Activated naive CD8-positive, alpha-beta T cell treated with anti-CD3 and anti-CD28 coated beads, Interleukin-2, amount 10 ng/mL, durations not matched to agents 7 days and 5 days (primary cell): ENCODE measurements at places on chromosomes 4 and X. TPM values are rescaled to one million over a fixed set of nuclear protein-coding genes. Genes with fewer than 3 reads are reported as not detected.
A peak's percentile ranks its signal among the peaks of the same experiment; 100 is the strongest.

- no peaks in the 10 kb centered on the region for H3K27me3 ChIP-seq
- no peak overlapping the region for H3K4me3 ChIP-seq
- peaks cover 5% of the 10 kb centered on the region for H3K36me3 ChIP-seq
- H3K4me1 ChIP-seq = peaks cover 2% of the 10 kb centered on the region
These were observed 96.2 kb downstream of the RELL1 start for GRCh38 chr4:37590016-37590415.

GRCh38 chr4:161252520-161253141, 911.2 kb downstream of the FSTL5 start:
- H3K4me1 ChIP-seq = no peaks in the 10 kb centered on the region
- DNase-seq = no peak
- no peaks in the 10 kb centered on the region for H3K27me3 ChIP-seq
- no peaks in the 10 kb centered on the region for H3K36me3 ChIP-seq
- H3K27ac ChIP-seq = no peak overlapping the region

- no peak overlapping the region for H3K27ac ChIP-seq
- no peak for DNase-seq
- no peaks in the 10 kb centered on the region for H3K27me3 ChIP-seq
- H3K4me1 ChIP-seq = no peaks in the 10 kb centered on the region
- no peaks in the 10 kb centered on the region for H3K36me3 ChIP-seq
These were observed 307.9 kb upstream of the F9 start for GRCh38 chrX:139222511-139223200.

Gene SSX4
- total RNA-seq = not detected

DNA sequence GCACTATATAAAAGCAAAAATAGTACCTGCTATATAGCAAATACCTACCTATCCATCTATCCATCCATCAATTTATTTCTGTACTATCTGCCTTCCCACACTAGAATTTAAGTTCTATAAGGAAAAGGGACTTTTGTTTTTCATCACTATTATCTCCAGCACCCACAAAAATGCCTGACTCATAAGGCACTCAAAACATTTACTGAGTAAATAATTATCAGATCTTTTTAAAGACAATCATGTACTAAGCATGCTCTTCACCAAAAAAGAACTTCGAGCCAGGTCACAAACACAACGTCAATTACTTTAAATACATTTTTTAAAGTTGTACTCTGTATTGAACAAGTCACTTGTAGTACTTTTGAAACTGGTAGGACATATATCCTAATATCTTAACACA, 119.9 kb downstream of the FBXW7 start:
- peaks cover 9% of the 10 kb centered on the region for H3K36me3 ChIP-seq
- H3K4me1 ChIP-seq = peaks cover 12% of the 10 kb centered on the region
- no peak overlapping the region for H3K4me3 ChIP-seq
- DNase-seq = no peak
- no peak overlapping the region for H3K27ac ChIP-seq
- H3K27me3 ChIP-seq = no peaks in the 10 kb centered on the region

Gene PROM1
- total RNA-seq = not detected

DNA sequence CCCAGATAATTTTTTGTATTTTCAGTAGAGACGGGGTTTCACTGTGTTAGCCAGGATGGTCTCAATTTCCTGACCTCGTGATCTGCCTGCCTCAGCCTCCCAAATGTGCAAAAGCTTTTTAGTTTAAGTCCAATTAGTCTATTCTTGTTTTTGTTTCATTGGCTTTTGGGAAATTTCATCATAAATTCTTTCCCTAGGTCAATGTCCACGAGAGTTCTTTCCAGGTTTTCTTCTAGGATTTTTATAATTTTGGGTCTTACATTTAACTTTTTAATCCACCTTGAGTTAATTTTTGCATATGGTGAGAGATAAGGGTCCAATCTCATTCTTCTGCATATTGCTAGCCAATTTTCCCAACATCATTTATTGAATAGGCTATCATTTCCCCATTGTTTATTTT, 36.3 kb upstream of the PDLIM5 start:
- no peaks in the 10 kb centered on the region for H3K4me1 ChIP-seq
- no peak overlapping the region for H3K27ac ChIP-seq
- peaks cover 18% of the 10 kb centered on the region for H3K27me3 ChIP-seq
- no peak for DNase-seq
- no peak overlapping the region for H3K4me3 ChIP-seq
- H3K36me3 ChIP-seq = no peaks in the 10 kb centered on the region

DNA sequence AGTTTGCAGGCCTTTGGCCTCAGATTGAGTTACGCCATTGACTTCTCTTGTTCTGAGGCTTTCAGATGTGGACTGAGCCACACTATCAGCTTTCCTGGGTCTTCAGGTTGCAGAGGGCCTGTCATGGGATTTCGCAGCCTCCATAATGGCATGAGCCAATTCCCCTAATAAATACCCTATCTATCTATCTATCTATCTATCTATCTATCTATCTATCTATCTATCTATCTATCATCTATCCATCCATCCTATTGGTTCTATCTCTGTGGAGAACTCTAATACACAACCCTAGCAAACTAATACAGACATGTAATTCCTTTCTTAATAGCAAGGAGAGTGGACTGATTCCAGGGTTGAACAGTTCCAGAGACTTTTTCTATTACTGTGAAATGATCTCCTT, 9.5 kb upstream of the STIM2 start:
- H3K4me3 ChIP-seq = no peak overlapping the region
- peaks cover 3% of the 10 kb centered on the region for H3K4me1 ChIP-seq
- H3K27me3 ChIP-seq = peaks cover 5% of the 10 kb centered on the region
- no peaks in the 10 kb centered on the region for H3K36me3 ChIP-seq
- no peak overlapping the region for H3K27ac ChIP-seq

Gene HNRNPH2
- total RNA-seq = 41.1 TPM

GRCh38 chrX:133609166-133609565, 193.9 kb upstream of the GPC4 start:
- H3K4me3 ChIP-seq = no peak overlapping the region
- H3K36me3 ChIP-seq = no peaks in the 10 kb centered on the region
- no peaks in the 10 kb centered on the region for H3K27me3 ChIP-seq
- DNase-seq = no peak
- no peaks in the 10 kb centered on the region for H3K4me1 ChIP-seq

Gene FGA
- not detected for total RNA-seq

Gene DKK2
- total RNA-seq = not detected

Gene TEX13D
- total RNA-seq = not detected

- H3K27me3 ChIP-seq = peaks cover 8% of the 10 kb centered on the region
- no peaks in the 10 kb centered on the region for H3K36me3 ChIP-seq
- DNase-seq = no peak
- no peak overlapping the region for H3K4me3 ChIP-seq
- H3K4me1 ChIP-seq = no peaks in the 10 kb centered on the region
These were observed 14.5 kb downstream of the CRMP1 start for GRCh38 chr4:5878359-5878758.

Gene DCAF4L1
- total RNA-seq = 0.22 TPM

- no peak for DNase-seq
- peaks cover 10% of the 10 kb centered on the region for H3K4me1 ChIP-seq
- H3K27ac ChIP-seq = peak overlapping the region; percentile 92
- H3K36me3 ChIP-seq = no peaks in the 10 kb centered on the region
These were observed 180.4 kb downstream of the AFAP1 start for GRCh38 chr4:7759216-7759615.

DNA sequence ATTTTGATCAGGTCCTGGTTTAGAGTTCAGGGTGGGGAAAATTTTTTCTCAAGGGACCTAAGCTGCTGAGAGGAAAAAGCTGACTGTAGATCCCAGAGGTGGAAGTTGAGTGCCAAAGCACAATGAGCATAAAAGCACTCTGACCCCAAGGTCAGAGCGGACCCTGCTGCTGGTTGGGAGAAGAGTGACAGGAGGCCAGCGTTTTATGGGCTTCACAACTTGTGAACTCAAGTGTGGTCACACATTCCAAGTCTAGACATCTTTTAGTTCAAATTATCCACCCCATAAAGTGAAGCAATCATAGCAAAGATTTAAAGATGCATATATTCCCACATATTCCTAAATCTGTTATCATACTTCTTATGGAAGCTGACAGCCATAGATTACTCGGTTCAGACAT, 220.3 kb downstream of the CHIC2 start:
- no peaks in the 10 kb centered on the region for H3K4me1 ChIP-seq
- no peaks in the 10 kb centered on the region for H3K36me3 ChIP-seq
- no peak overlapping the region for H3K4me3 ChIP-seq
- DNase-seq = no peak

- H3K4me3 ChIP-seq = no peak overlapping the region
- no peak for DNase-seq
- H3K27me3 ChIP-seq = peaks cover 36% of the 10 kb centered on the region
- no peak overlapping the region for H3K27ac ChIP-seq
- H3K36me3 ChIP-seq = no peaks in the 10 kb centered on the region
These were observed 1.6 kb downstream of the KDR start for GRCh38 chr4:55123791-55124190.

Gene ARHGAP6
- total RNA-seq = not detected
